ENCODE measurements at places on chromosomes 6 and 20.
A peak's percentile ranks its signal among the peaks of the same experiment; 100 is the strongest.

DNA sequence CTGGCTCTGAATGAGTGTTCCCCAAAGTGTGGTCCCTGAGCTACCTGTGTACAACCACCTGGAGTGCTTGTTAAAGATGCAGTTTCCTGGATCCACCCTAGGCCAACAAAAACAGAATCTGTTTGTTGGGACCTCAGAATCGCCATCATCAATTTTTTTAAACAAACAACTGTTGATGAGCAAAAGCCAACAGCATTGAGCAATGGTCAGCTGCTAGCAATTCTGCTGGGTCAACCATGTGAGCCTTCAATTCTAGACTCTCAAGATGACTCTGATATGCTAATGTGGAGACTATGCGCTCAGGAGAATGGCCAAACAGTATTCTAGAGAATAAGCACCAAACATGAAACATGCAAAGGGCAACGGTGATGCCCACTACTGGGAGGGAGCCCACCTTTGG is 64.4 kb upstream of the IYD start:
- DNase-seq, result no peak

GRCh38 chr6:75296811-75297779 is 12.5 kb upstream of the TMEM30A start:
- no peak for DNase-seq

GRCh38 chr6:136129365-136129764 is 120.7 kb downstream of the MTFR2 start:
- DNase-seq, result no peak

GRCh38 chr6:39296745-39297640 is 17.2 kb downstream of the KCNK17 start:
- no peak for DNase-seq

DNA sequence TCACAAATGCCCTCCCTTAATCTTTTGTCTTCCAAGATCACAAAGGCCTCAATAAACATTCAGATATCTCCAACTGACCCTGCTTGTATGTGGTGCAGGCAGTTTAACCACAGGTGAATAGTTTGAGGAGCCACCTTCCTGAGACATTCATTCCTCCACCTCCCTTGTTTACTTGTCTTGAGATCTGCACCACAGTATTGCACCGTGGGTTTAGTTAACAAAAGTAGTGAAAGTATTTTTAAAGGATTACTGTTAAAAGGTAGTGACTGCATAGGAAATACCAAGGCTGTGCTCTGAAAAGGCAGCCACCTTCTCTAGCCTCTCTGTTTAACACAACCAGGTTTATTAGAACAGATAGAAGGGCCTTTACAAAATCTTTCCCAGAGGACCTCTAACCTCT is 46.5 kb downstream of the SESN1 start:
- DNase-seq, result no peak

GRCh38 chr6:133159255-133159795 is 81.8 kb upstream of the EYA4 start:
- peak; percentile 5 for DNase-seq

DNA sequence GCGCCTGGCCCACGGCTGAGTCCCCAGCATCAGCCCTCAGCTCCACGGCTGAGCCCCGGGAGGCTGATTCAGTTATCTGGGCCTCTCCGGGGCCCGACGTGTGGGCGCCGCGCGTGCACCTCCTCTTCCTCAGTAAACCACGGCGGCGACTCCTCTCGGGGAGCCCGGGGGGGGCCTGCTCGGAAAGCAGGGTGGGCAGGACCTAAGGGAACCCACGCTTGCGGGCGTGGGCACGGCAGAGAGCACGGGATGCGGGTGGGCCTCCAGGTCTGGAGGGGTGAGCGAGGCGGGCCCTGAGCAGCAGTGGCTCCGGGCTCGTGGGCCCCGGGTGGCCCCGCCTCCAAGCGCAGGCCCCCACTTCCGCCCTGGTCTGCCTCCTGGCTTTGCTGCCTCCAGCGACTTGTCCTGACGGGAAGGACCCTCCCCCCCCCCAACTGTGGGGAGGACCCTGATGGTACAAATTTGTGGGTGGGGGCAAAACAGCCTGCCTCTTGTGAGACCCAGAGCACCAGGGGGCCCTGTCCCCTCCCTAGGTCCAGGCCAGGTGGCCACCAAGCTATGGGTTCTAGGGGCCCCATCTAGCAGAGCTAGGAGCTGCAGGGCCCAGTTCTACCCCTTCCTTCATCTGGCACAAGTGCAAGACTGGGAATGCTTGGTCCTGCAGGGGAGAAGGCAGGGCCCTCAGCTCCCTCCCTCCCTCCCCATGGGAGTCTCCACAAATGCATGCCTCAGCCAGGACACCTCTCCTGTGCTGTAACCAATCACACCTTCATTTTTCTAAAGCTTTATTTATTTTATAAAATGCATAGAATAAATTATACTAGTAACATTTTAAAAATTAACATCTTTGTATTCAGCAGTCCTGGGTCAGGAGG is 16.9 kb downstream of the UCKL1 start:
- no peak for DNase-seq

DNA sequence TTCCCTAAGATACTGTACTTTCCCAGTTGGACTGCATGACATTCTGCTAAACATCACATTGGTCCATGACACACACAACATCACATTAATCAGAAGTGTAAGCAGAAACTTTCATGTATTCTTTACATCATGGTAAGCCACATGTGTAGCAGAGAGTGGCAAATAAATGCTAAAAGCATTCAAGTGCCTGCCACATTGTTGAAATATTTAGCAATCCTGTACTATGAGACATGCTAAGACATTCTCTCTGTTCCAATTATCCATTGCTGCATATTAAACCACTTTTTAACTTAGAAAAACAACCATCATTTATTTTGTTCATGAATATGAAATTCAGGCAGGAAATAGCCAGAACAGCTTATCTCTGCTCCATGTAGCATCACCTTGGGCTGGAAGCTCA is 207.7 kb upstream of the GJE1 start:
- peak; percentile 41 for DNase-seq

GRCh38 chr6:146914489-146915483 is 289.4 kb upstream of the STXBP5 start:
- peak; percentile 62 for DNase-seq

GRCh38 chr6:136846046-136846445 is 23.7 kb downstream of the PEX7 start:
- DNase-seq, result peak; percentile 78

- no peak for DNase-seq
Measured at GRCh38 chr6:150050846-150051245, 18.1 kb downstream of the ULBP3 start.

DNA sequence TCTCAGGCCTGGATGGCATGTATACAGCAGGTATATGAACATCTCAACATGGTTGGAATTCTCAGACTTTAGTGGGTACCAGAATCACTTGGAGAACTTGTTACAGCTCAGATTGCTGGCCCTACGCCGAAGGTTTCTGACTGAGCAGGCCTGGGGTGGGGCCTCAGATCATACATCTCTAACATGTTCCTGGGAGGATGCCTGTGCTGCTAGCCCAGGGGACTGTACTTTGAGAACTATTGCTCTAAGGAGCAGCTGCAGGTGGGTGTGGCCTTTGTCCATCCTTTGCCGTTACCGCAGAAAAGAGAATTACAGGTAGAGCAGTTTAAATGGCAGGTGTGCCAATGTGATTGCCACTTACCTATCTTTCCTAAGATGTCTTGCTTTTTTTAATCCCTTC is 310.5 kb upstream of the JAG1 start:
- no peak for DNase-seq

- DNase-seq, result no peak
Measured at GRCh38 chr6:157708933-157709332, 114.1 kb upstream of the SNX9 start.

- DNase-seq, result no peak
Measured at GRCh38 chr20:19589787-19590362, 168.2 kb upstream of the RIN2 start.

- no peak for DNase-seq
Measured at GRCh38 chr6:8736156-8736895, 301.0 kb upstream of the SLC35B3 start.

DNA sequence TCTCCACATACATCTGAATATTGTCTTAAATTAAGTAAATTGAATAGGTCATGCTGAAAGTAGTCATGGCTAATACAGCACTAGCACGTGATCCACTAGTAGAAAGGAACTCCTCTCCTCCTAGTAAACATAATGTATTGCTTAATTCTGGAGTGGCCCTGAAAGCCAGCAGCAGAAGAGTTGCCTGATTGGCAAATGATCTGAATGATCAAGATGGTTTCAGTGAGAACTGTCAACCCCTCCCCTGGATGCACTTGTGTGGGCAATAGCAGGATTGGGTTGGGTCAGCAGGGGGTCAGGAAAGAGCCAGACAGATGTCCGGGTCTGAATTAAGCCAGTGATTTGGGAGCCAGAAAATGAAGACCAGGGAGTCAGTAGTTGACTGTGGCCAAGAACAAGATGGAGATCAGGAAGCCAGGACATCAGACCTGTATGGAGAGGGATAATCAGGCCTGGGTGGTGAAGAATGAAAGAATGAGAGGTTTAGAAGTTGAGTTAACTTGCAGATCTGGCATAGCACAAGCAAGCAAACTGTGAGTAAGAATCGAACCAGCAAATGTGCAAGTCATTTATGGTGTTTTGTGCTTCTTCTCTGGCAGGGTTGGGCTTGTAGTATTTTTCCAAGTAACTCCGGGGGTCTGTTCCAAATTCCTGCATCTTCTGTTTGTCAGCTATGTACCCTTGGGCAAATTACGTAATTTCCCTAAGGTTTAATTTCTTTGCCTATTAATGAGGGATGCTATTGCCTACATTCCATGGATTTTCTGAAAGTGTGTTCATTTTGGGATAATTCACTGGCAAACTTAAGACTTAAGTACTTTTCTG is 304.9 kb downstream of the CD109 start:
- DNase-seq, result no peak

DNA sequence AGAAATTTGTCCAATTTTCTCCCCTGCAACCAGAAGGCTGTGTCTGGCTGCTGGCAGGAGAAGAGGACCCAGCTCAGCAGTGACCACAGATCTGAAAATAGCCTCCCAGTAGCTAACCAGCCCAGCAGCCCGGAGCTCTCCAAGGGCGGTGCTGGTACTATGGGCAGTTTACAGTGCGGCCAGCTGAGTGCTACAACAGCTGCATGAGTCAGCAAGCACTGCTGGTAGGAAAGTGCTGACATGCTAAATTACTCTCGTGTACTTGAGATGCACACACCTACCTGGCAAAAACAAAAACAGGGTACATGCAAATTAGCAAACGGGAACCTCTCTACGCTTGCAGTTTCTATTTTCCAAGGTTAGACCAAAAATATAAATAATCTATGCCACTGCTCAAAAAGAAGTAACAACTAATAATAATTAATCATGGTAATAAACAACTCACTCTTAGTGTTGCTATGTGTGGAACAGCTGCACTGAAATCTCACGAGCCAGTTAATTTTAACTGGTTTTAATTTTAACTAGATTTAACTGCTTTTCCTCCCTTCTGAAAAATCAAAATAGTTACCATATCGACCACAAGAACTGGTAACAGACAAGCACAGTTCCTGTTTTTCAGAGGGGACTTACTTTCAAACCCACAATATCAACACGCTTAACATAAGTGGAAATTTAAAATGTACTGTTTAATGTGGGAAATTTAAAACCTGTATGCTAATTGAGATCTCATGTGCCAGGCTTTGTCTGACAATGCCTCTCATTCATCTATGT is 10.8 kb downstream of the BACH2 start:
- DNase-seq, result peak; percentile 94

DNA sequence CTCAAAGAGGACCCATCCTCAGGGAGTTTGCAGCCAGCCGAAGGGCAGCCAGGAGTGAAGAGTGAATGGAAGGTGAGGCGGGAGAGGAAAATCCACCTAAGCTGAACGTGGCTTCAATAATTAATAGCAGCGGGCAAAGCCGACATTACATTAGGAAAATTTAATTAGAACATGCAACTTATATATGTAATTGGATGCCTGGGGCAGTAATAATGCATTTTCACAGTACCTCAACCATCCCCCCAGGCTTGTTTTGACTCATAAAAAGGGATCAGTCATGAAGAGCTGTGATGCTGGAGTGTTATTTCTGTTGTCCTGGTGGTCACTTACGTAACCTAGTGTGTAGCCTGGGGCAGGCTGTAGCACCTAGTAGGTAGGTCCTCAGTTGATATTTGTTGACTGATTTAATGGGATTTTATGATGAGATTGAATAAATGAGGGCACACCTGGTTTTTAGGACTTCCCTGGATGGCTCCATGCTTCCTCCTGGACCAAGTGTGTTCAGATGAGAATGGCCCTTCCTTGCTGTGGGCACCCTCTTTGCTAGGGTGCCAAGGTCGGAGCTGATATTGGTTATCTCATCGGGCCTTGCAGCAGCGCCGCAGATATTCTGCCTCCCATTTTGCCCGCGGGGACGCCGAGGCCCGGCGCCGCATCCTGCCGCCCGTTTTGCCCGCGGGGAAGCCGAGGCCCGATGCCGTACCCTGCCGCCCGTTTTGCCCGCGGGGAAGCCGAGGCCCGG is 128.8 kb downstream of the CDH26 start:
- DNase-seq, result peak; percentile 38

DNA sequence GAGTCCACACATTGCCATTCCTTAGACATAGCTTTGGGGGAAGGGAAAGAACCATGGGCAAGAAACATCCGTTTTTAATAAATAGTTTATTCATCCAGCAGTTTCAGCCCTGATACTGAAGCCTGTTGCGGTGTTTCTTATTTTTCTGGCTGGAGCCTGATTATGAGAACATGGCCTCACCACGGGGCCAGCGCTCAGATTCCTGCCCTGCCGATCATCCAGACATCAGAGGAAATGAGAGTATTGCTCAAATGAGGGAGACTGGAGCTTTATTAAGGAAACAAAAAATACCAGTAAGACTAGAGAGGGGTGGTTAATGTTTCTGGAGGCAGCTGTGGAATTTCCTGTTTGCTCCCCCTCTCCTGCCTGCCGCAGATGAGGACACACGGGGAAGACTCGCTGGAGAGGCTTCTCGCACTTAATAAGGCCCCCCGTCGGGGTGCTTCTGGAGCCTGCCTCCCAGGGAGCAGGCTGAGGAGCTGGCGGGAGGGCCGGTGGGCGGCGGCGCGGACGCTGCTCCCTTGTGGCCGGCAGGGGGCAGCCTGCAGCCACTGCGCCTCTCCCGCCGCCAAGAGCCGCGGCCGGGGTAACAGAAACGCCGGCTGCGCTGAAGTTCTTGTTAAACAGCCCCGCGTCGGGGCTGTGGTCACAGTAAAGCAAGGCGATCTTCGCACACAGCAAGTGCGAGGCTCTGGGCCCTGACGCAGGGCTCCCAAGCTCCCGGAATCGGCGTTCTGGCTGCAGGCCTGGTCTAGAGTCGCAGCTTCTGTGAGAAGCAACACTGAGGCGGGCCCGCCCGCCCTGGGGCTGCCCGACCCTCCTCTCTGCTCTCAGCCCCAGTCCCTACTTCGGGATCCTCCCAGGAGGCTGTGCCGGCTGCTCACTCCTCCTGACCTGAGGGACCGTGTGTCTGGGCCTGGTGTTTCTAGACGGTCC is 17.5 kb downstream of the LEMD2 start:
- peak; percentile 87 for DNase-seq

- no peak for DNase-seq
Measured at GRCh38 chr6:159398633-159399032, 229.4 kb downstream of the FNDC1 start.

DNA sequence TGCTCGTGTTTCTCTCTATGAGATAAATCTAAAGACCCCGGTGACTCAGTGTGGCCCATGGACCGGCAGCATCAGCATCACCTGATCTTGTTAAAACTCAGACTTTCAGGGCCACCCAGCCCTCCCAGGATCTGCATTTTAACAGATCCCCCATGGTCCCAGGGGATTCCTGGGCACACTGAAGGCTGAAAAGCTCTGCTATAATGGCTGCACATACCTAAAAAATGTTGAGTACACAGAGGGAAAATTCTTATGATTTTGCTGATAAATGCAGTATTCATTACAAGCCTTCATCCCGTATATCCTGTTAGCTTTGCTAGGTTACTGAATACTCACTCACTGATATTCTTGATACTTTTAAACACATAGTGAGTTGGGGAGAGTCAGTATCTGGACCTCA is 200.5 kb downstream of the MYLK4 start:
- no peak for DNase-seq
